ENCODE measurements at places on chromosomes 13 and 19.

- DNase-seq = no peak
Observed at GRCh38 chr13:48501705-48502104, 31.2 kb downstream of the RCBTB2 start.

- DNase-seq = no peak
Observed at GRCh38 chr13:112818040-112818697, 128.3 kb downstream of the ATP11A start.

DNA sequence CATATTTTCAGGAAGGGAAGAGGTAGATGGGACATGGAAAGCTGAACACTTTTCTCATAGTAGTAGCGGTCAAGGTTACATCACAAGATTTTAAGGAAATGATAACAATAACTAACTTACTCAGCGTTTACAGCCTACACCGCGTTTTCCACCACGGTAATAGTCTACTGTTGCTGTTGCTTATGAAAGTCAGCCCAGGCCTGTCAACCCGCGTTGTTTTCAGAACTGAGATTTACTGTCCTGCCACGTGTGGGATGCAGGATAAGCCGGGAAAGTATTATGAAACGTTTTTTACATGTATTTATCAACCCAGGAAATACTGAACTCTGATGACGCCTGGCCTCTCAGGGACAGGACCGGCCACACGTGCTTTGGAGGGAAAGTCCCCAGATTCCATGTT is 36.0 kb upstream of the LAMP1 start:
- DNase-seq = no peak

- no peak for DNase-seq
Observed at GRCh38 chr19:8135946-8136618, 13.3 kb downstream of the FBN3 start.

DNA sequence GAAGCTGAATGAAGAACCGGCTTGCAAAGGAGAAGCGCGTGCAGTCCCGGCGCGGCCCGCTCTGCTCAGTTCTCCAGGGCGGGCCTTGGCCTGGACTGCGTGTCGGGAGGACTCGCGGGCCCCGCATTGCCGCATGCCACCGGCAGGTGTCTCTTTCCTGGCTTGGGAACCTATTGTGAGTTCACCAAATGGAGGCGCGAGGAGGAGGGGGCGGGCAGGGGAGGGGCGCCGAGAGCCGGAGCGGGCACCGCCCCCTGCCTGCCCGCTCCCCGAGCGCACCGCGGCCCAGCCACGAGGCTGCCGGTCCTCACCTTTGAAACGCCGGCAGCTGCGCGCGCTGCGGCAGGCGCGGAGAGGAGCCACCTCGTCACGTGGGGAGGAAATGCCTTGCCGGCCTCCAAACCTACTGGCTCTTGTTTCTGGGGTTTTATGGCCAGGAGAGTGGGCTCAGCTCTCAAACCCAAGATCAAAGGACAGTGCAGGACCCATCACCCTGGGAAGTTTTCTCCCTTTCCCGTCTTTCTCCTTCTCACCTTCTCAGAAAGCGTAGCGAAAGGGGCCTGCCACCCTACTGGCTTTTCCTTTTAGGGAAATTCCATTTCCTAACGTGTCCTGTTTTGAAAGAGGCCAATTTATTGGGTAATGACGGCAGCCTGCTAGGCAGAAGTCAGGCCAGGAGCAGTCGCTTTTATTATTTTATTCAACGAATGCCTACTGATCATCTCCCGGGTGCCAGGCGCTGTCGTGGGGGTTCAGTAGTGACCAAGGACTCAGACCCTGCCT is 13.8 kb upstream of the UBE2L5 start:
- peak; percentile 73 for DNase-seq

- DNase-seq = no peak
Observed at GRCh38 chr13:103431856-103432255, 365.6 kb upstream of the SLC10A2 start.

GRCh38 chr19:24054044-24054935 is 32.7 kb upstream of the ZNF254 start:
- DNase-seq = no peak

GRCh38 chr19:3537438-3538240 is 1.3 kb upstream of the TEKTIP1 start:
- DNase-seq = no peak

GRCh38 chr13:24076109-24076508 is 84.4 kb upstream of the SPATA13 start:
- DNase-seq = no peak

DNA sequence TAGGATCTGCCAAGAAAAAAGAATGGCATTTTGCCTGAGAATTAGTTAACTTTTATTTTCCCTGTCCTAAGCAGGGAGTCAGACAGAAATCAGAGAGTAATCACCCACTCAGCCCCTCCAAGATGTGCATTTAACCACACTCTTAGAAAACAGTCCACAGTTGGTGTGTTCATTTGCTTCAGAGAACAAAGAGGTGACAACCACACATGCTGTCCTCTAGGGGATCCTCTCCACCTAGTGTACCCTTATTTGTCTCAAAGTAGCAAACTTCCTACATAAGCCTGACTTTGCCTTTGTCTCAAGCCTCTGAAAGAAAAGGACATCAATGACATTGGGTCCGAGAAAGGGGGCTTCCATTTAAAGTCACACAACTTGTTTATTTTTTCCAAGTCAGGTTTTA is 107.0 kb upstream of the RFC3 start:
- DNase-seq = no peak

DNA sequence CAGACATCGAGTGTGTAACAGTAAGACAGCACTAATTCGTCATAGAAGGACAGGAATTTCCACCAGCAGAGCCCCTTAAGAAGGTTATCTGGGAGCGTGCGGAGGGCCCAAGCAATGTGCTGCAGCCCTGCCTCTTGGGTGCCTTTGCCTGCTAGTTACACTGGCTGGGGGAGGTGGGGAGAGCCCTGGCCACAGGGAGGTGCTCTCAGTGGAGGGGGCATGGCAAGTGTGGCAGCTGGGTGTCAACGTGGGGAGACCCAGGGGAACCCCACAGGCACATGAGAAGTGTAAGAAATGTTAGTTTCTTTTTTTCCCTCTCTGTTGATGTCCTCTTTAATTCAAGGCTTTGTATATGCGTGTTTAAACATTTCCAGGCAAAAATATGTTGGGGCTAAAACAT is 50.9 kb upstream of the TMTC4 start:
- no peak for DNase-seq

DNA sequence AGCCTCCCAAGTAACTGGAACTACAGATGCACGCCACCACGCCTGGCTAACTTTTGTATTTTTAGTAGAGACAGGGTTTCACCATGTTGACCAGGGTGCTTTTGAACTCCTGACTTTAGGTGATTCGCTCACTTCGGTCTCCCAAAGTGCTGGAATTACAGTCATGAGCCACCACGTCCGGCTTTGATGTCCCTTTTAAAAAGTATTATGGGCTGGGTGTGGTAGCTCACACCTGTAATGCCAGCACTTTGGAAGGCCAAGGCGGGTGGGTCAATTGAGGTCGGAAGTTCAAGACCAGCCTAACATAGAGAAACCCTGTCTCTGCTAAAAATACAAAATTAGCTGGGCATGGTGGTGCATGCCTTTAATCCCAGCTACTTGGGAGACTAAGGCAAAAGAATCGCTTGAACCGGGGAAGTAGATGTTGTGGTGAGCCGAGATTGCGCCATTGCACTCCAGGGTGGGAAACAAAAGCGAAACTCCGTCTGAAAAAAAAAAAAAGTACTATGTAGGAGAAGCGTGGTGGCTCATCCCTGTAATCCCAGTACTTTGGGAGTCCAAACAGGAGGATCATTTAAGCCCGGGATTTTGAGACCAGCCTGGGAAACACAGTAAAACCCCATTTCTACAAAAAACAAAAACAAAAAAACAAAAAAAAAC is 22.8 kb upstream of the ERVV-1 start:
- DNase-seq = no peak

- no peak for DNase-seq
Observed at GRCh38 chr13:49759503-49759902, 33.0 kb downstream of the KPNA3 start.

- no peak for DNase-seq
Observed at GRCh38 chr13:33227927-33228647, 57.5 kb downstream of the STARD13 start.

DNA sequence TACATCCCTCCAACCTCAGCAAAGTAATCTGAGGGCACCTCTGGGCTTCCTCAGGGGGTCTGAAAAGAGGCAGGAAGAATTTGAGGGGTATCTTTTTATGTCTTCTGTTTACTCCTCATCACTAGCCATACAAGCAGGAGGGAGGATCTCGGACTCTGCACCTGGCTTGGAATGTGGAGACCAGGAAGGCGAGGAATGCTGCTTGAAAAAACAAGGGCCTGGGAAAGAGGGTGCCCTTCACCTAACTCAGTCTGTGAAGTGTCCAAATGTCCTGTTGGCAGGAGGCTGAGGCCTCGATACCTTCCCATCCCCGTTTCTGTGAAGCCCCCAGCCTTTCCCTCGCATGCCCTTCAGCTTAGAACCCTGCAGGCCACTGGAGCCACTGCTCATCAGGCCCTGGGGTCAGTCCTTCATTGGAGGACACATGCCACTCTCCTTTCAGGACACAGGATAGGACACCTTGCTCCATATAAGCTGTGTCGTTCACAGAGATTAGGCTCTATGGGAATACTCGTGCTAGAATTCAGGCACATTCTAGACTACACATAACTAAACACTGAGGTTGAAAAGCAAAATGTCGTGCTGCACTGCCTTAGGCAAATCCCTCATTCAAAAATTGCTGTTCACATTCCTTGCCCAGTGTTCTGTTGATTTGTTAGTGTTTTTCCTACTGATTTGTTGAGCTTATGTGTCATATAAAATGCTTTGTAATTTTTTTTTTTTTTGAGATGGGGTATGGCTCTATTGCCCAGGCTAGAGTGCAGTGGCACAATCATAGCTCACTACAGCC is 49.7 kb downstream of the ESD start:
- DNase-seq = no peak

DNA sequence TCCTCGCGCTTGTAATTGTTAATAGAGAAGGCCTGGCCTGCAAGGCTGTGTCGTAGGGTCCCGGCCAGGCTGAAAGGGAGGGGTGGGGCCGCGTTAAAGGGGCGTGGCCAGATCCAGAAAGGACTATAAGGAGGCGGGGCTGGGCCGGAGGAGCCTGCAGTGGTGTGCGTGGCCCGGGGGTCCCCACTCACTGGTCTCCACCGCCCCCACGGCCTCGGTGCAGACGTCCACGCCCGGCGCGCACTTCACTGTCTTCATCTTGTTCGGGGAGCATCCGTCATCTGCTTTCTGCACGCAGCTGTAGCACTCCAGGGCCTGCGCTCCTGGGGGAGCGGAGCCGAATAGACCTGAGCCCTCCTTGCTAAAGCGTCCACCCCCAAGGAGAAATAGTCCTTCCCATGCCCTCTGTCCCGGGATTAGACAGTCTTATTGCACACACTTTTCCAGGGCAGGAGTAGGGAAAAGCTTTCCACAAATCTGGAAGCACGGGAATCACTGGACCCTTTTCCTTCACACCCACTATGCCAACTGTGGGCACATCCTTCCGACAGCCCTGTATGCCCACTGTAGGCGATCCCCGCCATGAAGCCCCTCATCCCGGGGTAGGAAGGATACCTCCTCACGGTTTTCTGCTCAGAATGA is 1.2 kb downstream of the LYPD3 start:
- peak; percentile 49 for DNase-seq

- DNase-seq = no peak
Observed at GRCh38 chr13:40391788-40392187, 274.7 kb downstream of the FOXO1 start.

DNA sequence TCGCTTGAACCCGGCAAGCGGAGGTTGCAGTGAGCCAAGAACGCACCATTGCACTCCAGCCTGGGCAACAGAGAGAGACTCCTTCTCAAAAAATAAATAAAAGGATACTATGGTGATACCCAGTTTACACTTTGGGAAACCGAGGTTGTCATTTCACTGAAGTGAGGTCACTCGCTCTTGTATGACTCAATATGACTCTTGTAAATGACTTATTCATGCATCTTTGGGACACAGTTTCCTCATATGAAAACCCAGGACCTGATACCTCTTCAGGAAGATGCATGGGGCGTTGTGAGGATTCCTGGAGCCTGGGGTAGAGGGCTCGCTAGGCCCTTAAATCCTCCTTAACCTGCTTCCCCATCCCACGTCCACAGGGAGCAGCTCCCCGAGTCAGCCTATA is 4.5 kb downstream of the PSMD8 start:
- DNase-seq = no peak

GRCh38 chr19:58397533-58398037 is 2.1 kb downstream of the RNF225 start:
- no peak for DNase-seq

GRCh38 chr13:85659493-85659892 is 139.7 kb downstream of the SLITRK6 start:
- no peak for DNase-seq

- DNase-seq = no peak
Observed at GRCh38 chr13:110158226-110158625, 148.7 kb downstream of the COL4A1 start.

- DNase-seq = no peak
Observed at GRCh38 chr13:50629497-50629896, 214.0 kb downstream of the DLEU7 start.

GRCh38 chr19:33740811-33741396 is 55.8 kb upstream of the KCTD15 start:
- DNase-seq = peak; percentile 74

- no peak for DNase-seq
Observed at GRCh38 chr13:105426441-105426840, 1109.0 kb downstream of the EFNB2 start.

- no peak for DNase-seq
Observed at GRCh38 chr13:39498471-39499114, 104.4 kb downstream of the LHFPL6 start.

- no peak for DNase-seq
Observed at GRCh38 chr13:74731731-74732130, 597.5 kb upstream of the KLF12 start.

DNA sequence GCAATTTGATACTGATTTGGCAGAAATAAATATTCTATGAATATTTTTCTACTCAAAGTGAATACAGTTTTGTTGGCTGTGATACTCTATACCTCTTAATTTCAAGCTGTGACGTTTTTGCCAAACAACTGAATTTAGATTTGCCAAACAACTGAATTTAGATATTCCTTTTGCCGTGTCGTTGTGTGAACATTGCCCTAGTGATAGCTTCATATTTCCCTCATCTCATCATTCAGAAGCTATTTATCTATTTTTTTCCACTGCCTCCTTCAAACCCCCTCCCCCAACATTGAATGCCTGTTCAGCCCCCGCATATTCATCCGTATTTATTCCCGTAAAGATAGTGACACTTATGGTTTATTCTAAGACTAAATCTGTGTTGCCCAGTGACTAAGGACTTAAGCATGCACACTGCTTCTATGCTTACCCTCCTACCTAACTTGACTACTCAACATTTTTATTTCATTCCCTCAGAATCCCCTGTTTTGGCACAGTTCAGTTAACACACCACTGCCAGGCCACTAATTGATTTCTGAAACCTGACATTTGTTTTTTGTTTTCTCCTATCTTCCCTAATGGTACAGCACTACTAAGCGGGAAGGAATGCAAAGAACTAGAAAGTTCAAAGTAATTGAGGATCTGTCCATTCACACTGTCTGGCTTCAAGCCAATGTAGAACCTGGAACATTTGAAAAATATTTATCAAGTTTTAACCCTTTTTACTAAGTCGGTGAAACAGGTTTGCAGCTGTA is 2.8 kb upstream of the KLF5 start:
- DNase-seq = no peak

DNA sequence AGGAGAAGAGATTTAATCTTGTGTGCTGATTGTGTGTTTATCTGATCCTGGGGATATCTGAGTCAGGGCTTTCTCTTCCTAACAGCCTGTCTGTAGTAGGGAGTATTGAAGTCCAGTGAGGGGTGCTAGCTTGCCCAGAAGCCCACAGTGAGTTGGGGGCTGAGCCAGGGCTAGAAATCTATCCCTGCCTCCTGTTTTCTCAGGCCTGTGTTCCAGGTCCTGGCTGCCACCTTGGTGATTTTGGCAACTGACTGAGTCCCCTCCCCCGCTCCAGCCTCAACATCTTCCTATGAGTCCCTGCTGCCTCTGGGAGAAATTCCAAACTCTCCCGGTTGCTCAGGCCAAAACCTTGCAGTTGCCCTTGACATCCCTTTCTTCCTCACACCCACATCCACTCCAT is 7.7 kb upstream of the NOVA2 start:
- DNase-seq = no peak

All from left renal pelvis (tissue), 4 donors.